Ascending aorta (tissue), 2 donors: ENCODE measurements at places on chromosomes 4 and X. TPM values are rescaled to one million over a fixed set of nuclear protein-coding genes. Genes with fewer than 3 reads are reported as not detected.

- no peak for DNase-seq
These were observed 10.6 kb downstream of the SULT1E1 start for GRCh38 chr4:69849297-69849696.

- DNase-seq: no peak
These were observed 41.3 kb downstream of the ATG4A start for GRCh38 chrX:108132876-108133275.

DNA sequence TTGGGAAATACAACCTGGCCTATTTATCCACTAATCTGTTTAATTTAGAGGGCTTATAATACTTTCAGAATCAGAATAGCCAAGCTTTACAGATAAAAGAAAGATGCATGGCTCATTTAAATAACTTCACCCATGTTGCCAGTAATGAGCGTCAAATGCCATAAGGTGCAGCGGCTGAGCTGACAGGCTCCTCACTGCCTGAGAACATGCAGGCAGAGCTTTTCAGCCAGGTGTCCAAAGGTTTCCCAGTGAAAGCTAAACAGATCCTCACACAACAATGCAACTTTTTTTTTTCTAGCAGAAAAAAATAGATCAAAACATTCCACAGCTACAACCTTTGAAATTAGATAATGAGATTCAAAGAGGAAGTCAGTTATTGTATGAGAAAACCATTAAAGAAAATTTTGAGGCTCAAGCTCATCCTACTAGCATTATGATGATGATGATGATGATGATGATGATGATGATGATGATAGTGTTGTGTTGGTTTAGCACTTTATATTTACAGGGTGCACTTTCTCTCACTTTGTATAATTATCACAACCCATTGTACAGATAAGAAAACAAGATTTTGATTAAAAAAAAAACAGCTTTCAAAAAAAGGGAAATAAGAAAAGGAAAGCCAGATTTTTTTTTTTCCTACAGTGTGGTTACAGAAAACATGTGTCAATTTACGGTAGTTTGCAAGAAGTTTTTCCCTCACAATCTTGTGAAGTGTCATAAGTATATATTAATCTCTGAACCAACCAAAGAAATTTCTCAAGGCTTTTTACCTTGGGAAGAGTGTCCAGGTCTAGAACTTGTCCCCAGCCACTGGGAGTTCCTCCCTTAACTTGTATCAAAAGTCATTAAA lies 12.2 kb upstream of the TNIP3 start:
- DNase-seq: no peak

DNA sequence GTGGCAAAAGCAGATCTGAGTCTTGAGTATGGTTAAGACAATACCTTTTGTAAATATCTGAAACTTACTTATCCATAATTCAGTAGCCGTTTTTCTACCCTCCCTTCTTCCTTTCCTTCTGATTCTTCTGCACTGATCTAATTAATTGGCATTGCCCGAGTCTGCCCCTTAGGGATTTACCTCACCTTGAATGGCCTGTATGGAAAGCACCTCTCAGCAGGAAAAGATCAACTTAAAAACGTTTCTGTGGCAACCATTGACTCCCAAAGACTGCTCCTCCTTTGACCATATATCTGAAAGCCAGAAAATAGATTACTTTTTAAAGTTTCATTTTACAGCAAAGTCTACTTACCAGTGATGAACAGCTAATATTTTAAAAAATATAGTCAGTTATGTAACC lies 496.5 kb upstream of the LCORL start:
- DNase-seq: no peak

GRCh38 chr4:70818921-70819320 lies 20.8 kb downstream of the GRSF1 start:
- no peak for DNase-seq

DNA sequence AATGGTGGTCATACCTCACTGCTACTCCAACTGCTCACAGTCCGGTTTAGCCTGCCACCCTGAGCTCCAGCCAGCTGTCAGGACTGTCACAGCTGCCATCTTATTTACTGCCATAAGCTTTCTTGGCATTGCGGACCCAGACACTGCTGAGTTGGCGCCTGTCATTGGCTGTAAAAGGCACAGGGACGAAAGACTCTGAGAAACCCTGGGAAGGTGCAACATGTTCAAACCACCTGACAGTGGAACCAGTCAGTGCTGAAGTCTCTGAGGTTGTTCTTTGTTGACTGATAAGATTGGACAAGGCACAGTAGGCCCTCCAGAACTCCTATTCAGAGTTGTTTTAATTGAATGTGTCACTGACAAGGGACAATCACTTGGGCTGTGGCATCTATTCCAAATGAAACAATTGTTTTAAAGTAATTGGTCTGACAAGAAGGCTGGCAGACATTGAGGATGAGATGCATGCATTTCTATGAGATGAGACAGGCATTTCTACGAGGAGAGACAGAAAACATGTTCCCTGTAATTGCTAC lies 927.8 kb downstream of the STPG2 start:
- DNase-seq: no peak

DNA sequence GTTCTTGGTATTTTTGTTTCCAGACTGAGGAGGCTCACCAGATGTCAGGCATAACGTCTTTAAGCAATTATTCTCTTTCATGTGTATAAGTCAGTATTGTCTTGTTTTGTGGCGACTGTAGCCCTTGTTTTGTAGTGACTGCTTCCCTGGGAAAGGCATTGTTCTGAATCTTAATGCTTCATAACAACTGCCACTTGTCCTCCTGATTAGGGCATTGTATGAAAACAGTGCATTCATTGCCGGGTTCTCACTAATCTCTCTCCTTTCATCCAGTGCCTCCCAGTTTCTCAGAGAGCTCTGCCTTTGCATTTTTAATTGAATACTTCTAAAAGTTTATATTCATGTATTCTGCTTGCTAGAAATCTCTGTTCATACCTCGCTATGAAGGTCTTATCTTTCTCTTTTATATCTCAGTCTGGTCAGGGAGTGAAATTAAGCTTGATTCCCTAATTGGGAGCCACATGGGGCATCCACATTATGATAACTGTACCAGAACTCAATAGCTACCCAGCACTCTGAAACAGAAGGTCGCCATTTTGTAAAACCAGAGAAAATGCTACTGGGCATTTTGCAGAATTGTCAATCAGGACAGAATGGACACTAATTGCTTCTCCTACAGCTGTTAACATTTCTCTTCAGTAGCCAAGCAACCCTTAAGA lies 149.8 kb downstream of the GBA3 start:
- DNase-seq: no peak

DNA sequence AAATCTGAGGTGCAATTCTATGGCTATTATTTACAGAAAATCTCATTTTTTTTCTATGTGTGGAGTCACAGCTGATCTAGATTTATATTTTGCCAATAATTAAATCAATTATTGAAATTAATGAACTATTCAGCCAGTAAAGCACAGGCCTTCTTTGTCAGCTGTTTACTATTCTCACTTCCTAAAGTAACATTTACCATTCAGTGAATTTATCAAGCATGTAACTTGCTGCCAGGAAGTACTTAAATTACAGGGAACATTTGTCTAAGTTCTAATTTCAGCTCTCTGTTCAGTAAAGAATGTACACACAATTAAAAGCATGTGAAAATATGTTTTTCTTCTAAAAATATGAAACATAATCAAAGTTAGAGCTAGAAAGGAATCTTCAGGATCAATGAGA lies 79.3 kb downstream of the DTHD1 start:
- no peak for DNase-seq

GRCh38 chrX:100648458-100649417 lies 4.7 kb downstream of the SRPX2 start:
- no peak for DNase-seq

DNA sequence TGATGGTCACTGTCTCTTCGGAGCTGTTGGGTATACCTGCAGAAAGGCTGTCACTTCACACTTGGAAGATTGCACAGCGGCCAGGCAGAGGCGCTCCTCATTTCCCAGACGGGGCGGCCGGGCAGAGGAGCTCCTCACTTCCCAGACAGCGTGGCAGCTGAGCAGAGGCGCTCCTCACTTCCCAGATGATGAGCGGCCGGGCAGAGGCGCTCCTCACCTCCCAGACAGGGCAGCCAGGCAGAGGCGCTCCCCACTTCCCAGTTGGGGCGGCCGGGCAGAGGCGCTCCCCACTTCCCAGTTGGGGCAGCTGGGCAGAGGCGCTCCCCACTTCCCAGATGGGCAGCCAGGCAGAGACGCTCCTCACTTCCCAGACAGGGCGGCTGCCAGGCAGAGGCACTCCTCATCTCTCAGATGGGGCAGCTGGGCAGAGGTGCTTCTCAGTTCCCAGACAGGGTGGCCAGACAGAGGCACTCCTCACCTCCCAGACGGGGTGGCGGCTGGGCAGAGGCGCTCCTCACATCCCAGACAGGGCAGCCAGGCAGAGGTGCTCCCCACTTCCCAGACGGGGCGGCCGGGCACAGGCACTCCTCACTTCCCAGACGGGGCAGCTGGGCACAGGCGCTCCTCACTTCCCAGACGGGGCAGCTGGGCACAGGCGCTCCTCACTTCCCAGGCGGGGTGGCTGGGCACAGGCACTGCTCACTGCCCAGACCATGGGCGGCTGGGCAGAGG lies 18.8 kb downstream of the PABPC1L2B start:
- no peak for DNase-seq

GRCh38 chrX:48751343-48751742 lies 10.2 kb upstream of the GLOD5 start:
- DNase-seq: no peak

- no peak for DNase-seq
These were observed 48.5 kb downstream of the TSPAN5 start for GRCh38 chr4:98609934-98610333.

- DNase-seq: no peak
These were observed 134.9 kb downstream of the STOX2 start for GRCh38 chr4:184039963-184040383.

- DNase-seq: no peak
These were observed 41.8 kb downstream of the RPS6KA3 start for GRCh38 chrX:20224814-20225487.

- DNase-seq: no peak
These were observed 70.5 kb downstream of the CLCN5 start for GRCh38 chrX:49992853-49993252.

DNA sequence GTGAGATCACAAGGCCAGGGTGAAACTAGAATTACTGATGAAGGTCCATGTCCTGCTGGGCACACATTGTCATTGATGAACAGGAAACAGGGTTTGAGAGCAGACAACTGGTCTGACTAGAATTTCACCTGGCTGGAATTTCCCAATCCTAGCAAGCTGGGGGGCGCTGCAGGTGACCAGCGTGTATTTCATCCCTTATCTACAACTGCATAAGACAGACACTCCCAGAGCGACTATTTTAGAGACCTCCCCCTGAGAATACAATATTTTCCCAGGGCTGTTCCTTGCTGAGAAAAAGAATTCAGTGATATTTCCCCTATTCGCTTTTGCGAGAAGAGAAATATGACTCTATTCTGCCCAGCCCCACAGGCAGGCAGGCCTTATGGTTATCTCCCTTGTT lies 432.6 kb upstream of the GALNT7 start:
- no peak for DNase-seq

The NONO gene
- 178 TPM for total RNA-seq

The HERC3 gene
- 16.2 TPM for total RNA-seq

The DNAAF6 gene
- not detected for total RNA-seq

The RHOH gene
- total RNA-seq: not detected

The CCDC110 gene
- total RNA-seq: not detected

The GLOD5 gene
- not detected for total RNA-seq

The CBR4 gene
- 0.53 TPM for total RNA-seq

The ENPP6 gene
- total RNA-seq: not detected

The SSX7 gene
- not detected for total RNA-seq

The DCAF12L1 gene
- total RNA-seq: not detected
